Left lung (tissue), 14 donors: ENCODE measurements at places on chromosomes 1 and 21.

DNA sequence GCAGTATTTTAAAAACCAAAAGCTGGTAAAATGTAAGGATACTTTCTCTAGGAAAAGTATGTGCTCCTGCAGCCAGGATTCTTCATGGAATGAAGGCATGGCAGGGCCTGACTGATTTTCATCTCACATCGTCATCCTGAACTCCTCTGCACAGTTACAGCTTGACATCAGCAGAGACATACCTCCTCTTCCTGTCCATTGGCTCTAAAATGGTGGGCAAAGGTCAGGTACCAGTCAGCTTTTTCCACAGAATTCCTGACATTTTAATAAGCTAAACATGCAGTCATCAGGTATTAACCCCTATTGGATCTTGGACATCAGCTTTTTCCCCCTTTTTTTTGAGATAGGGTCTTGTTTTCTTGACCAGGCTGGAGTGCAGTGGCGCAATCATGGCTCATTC lies 5.8 kb downstream of the PCNT start:
- DNase-seq: no peak
- peaks cover 61% of the 10 kb centered on the region for H3K36me3 ChIP-seq
- peaks cover 9% of the 10 kb centered on the region for H3K4me1 ChIP-seq
- H3K4me3 ChIP-seq: no peak overlapping the region

DNA sequence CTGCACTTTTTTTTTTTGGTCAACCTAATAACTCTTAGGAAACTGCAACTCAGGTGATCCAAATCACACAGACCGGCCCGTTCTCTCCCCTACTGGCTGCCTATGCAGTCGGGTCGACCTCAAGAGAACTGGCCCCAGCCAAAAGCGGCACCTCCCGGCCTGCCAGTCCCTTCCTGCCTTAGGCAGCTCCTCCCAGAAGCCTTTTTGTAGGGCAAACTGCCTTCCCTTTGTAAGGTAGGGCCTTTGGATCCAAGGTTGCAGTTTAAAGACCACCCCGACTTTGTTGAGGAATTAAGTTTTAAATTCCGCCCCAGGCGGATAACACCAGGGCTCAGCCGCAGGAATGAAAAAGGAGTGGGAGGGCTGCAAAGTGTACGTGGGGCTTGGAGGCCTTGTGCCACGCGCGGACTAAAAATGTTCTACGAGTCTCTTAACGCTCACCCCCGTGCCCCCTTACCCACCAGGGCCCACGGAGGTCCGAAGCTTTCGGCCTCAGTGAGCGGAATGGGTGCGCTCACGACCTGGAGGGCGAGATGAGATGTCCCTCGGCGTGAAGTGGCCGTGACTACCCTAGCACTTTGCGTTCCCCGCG lies 642 bp upstream of the ST3GAL3 start:
- H3K4me1 ChIP-seq: peaks cover 29% of the 10 kb centered on the region
- no peak for DNase-seq
- H3K27ac ChIP-seq: peak overlapping the region; percentile 10
- no peaks in the 10 kb centered on the region for H3K27me3 ChIP-seq
- peaks cover 35% of the 10 kb centered on the region for H3K36me3 ChIP-seq

DNA sequence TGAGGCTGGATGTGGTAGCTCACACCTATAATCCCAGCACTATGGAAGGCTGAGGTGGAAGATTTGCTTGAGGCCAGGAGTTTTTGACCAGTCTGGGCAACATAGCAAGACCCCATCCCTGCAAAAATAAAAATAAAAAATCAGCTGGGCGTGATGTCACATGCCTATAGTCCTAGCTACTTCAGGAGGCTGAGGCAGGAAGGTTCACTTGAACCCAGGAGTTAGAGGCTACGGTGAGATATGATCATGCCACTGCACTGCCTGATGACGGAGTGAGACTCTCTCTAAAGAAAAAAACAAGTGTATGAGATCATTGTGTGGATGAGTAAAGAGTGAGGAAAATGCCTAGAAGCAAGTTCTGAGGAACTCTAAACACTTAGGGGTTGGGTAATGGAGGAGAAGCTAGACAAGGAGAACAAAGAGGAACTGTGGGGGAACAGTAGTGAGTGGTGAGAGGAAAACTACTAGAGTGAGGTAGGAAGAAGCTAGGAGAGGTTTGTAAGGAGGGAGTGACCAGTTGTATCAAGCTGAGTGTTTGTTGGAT lies 17.0 kb downstream of the CLIC4 start:
- DNase-seq: no peak
- peak overlapping the region; percentile 77 for H3K27ac ChIP-seq
- H3K36me3 ChIP-seq: no peaks in the 10 kb centered on the region
- peaks cover 5% of the 10 kb centered on the region for H3K4me1 ChIP-seq
- H3K27me3 ChIP-seq: no peaks in the 10 kb centered on the region
- H3K4me3 ChIP-seq: no peak overlapping the region

DNA sequence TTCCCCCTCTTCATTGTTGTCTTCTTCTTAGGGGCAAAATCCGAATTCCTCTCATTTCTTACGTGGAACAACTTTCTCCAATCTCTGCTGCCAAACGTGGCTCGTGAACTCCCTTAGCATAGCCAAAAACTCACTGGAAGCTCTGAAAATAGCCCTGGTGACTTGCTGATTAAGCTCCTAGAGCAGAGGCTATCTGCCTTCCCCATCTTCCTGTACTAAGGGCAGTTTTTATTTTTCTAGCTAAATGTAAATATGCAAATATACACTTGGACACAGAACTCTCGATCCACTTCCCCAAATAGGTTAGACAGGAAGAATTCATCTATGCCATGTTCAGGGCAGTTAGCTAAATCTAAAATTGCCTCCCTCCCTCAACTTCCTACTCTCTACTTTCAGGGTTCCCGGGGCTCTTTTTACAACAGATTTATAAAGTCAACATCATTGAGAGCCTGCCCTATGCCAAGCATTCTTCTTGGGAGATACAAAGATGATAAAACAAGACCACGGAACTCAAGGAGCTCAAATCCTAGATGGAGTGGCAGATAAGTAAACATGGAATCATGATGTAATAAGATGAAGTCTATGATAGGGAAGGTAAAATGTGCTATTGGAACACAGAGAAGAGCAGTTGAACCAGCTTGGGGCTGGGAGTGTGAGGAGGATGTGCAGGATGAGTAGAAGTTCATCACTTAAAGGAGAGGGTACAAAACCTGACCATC lies 59.4 kb upstream of the FMOD start:
- no peak for DNase-seq
- no peaks in the 10 kb centered on the region for H3K36me3 ChIP-seq
- peaks cover 27% of the 10 kb centered on the region for H3K4me1 ChIP-seq
- peak overlapping the region; percentile 6 for H3K27ac ChIP-seq
- peaks cover 7% of the 10 kb centered on the region for H3K27me3 ChIP-seq

- no peak for DNase-seq
- peaks cover under 1% of the 10 kb centered on the region for H3K36me3 ChIP-seq
- peak overlapping the region; percentile 90 for H3K27ac ChIP-seq
- no peaks in the 10 kb centered on the region for H3K27me3 ChIP-seq
- no peaks in the 10 kb centered on the region for H3K4me1 ChIP-seq
Observed at GRCh38 chr1:248805876-248806275, 19.8 kb downstream of the SH3BP5L start.

DNA sequence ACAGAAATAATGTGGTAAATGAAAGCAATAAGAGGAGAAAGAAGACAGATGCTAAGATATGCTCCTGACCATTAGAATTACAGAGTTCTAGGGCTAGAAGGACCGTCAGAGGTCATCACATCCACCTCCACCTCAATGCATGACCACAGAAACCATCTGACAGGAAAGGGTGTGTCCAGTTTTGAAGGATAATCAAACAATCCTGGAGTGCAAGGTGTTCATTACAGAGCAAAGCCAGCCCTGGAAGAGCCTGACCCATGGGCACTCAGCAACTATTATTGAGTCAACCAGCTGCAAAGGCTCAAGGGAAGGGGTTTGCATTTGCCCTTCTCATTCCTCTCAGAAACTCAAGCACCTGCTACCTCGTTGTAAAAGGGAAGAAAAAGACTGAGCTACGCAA lies 46.4 kb downstream of the TOR1AIP2 start:
- peaks cover 6% of the 10 kb centered on the region for H3K36me3 ChIP-seq
- H3K4me1 ChIP-seq: no peaks in the 10 kb centered on the region
- H3K4me3 ChIP-seq: no peak overlapping the region

- no peak for DNase-seq
- H3K4me3 ChIP-seq: no peak overlapping the region
- no peaks in the 10 kb centered on the region for H3K4me1 ChIP-seq
- H3K27me3 ChIP-seq: no peaks in the 10 kb centered on the region
Observed at GRCh38 chr1:179105393-179105792, 23.5 kb downstream of the TOR3A start.

- DNase-seq: no peak
- peaks cover 3% of the 10 kb centered on the region for H3K36me3 ChIP-seq
- no peak overlapping the region for H3K27ac ChIP-seq
- peaks cover 8% of the 10 kb centered on the region for H3K4me1 ChIP-seq
- H3K27me3 ChIP-seq: no peaks in the 10 kb centered on the region
- H3K4me3 ChIP-seq: no peak overlapping the region
Observed at GRCh38 chr1:6795661-6796060, 10.4 kb downstream of the CAMTA1 start.

DNA sequence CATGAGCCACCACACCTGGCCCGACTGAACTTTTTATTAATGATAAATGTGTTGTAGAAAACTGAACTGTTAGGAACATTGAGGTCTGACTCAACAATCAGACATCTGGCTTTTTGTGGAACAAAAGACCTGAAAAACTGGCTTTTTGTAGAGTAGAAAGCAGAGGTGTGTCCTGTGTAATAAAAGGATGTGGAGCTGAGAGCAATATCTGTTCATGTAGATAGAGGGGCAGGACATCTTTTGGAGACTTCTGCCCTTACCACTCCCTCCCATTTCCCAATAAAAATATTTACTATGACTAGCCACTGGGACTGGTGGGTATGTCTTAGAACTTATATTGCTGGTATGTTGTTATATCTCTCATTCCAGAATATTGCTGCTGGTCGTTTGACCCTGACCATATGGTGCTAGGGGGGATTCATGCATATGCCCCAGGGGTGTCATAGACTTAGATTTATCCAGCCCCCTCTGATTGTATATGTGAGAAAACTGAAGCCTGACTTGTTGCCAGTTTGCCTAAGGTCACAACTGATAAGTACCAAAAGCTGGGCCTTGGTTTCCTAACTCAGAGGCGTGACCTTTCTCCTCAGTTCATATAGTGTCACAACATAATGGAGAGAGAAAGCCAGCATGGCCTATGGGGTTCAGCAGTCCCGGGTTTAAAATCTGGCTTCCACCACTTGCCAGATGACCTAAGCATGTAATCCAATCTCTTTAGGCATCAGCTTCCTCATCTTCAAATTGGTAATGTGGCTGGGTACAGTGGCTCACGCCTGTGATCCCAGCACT lies 33.5 kb upstream of the PIGV start:
- no peak overlapping the region for H3K4me3 ChIP-seq
- H3K36me3 ChIP-seq: no peaks in the 10 kb centered on the region
- H3K4me1 ChIP-seq: peaks cover 9% of the 10 kb centered on the region
- no peak overlapping the region for H3K27ac ChIP-seq
- DNase-seq: no peak
- no peaks in the 10 kb centered on the region for H3K27me3 ChIP-seq

DNA sequence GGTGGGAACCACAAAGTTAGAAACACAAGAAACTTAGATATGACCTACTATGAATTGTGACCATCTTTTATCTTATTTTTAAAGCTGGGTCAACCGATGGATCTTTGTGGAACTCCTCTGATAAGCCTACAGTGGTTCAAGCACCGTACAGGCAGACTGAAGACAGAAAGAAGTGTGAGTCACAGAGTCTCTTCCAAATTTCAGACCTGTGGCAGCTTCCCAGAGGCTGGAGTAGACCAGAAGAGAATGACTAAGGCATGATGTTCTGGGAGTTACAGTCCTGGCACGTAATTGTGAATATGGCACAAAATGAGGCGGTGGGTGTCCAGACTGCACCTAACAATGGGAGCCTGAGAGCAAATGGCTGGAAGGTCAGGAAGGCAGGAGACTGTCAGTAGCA lies 70.0 kb downstream of the LMO4 start:
- no peaks in the 10 kb centered on the region for H3K36me3 ChIP-seq
- no peak overlapping the region for H3K4me3 ChIP-seq
- no peak overlapping the region for H3K27ac ChIP-seq
- DNase-seq: no peak
- H3K4me1 ChIP-seq: no peaks in the 10 kb centered on the region

DNA sequence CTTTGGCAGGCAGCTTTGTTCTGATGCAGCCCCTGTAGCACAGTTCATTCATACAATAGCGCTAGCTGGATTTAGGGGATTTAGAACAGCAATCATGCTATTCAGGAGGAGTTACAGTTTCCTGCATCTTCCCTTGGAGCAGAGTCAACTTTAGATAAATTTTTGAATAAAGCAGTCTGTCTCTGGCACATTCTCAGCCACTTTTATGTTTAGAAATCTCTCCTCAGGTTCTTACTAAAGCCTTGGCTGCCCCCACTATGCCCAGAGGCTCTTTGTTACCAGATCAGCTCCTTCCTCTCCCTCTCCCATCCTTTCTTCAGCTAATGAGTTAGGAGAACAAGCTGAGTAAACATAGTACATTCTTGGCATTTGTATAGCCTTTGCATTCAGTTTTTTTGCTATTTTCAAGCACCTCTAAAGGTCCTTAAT lies 17.0 kb upstream of the PIGC start:
- no peak overlapping the region for H3K4me3 ChIP-seq
- H3K27me3 ChIP-seq: no peaks in the 10 kb centered on the region
- DNase-seq: no peak
- no peaks in the 10 kb centered on the region for H3K36me3 ChIP-seq

DNA sequence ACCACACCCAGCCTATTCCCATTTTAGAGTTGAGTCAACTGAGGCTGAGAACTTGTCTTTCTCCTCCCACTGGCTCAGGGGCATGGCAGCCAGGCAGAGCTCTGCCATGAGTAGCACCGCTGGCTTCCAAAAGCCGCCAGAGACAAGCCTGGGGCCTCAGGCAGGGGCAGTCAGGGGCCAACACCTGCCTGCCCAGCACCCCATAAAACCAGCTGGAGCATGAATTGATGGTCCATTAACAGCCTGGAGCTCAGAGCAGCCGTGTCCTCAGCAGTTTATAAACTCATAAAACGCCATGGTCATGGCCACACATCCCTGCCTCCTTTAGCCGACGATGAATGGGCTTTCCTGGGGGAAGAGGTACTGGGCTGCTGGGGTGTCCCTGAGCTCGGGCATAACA lies 50.6 kb upstream of the PAX7 start:
- peaks cover 40% of the 10 kb centered on the region for H3K27me3 ChIP-seq
- H3K4me1 ChIP-seq: no peaks in the 10 kb centered on the region
- DNase-seq: no peak
- no peak overlapping the region for H3K4me3 ChIP-seq
- no peaks in the 10 kb centered on the region for H3K36me3 ChIP-seq

DNA sequence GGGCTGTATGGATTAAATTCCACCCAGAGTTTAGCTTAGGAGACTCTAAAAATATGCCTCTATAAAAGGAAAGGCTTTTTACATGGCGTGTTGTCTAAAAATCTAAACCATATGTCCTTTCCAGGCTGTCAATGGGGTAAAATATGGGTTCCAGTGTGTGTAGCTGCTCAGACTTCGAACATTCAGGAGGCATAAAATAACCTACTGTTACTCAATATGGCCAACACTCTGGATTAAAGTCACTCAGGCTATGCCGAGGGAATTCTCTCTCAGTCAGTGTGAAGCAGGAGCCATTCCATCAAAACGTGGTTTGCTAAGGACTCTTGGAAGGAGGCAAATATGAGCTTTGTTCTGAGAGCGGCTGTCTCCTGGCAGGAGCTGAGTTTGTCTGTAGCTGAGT lies 135.3 kb downstream of the RUNX1 start:
- no peak overlapping the region for H3K4me3 ChIP-seq
- H3K36me3 ChIP-seq: no peaks in the 10 kb centered on the region
- no peaks in the 10 kb centered on the region for H3K27me3 ChIP-seq
- DNase-seq: no peak
- peaks cover 11% of the 10 kb centered on the region for H3K4me1 ChIP-seq

- H3K4me3 ChIP-seq: no peak overlapping the region
- no peak for DNase-seq
- H3K4me1 ChIP-seq: no peaks in the 10 kb centered on the region
- no peaks in the 10 kb centered on the region for H3K27me3 ChIP-seq
Observed at GRCh38 chr1:18037651-18038050, 69.9 kb upstream of the IGSF21 start.
